ENCODE measurements at places on chromosomes 1 and 21. TPM values are rescaled to one million over a fixed set of nuclear protein-coding genes. Genes with fewer than 3 reads are reported as not detected.
A peak's percentile ranks its signal among the peaks of the same experiment; 100 is the strongest.

PTPRC gene
- 4.4 TPM for total RNA-seq

PCP4 gene
- total RNA-seq, result 2.8 TPM

GJA9 gene
- not detected for total RNA-seq

BATF3 gene
- not detected for total RNA-seq

ETNK2 gene
- 2.5 TPM for total RNA-seq

LAPTM5 gene
- total RNA-seq, result 9.4 TPM

C1QC gene
- 25.6 TPM for total RNA-seq

DNA sequence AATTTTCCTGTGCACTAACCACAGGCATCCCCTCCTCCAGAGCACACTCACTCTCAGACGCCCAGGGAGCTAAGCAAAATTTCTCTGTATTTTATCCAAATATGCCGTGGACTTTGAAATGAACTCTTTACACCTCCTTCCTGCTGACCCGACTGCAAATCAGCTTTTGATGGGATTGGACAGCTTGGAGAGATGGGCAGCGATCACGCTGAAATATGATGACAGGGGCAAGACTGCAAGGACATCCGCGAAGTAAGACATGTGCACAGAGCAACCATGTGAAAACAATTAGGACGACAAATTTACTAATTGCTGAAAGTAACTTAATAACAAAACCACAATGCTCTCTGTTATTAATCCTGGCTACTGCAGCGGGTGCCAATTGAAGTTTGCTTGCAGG, 64.6 kb upstream of the CLDN14 start:
- DNase-seq, result no peak

DNA sequence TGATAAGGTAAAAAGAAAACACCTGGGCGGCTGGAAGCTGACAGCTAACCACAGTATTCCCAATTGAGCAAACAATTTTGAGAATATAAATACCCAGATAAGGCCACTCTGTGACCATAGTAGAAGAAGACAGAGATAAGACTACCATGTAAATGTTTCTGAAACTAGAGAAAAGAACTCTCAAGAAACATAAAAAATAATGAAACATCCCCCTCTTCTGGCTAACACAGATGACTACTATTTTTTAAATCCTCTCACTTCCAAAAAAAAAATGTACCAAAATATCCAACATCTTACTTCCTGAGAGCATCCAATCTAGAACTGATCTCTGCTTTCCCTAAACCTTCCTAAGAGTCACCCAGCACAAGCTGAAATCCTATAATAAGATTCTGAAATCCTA, 125.9 kb downstream of the HFM1 start:
- no peak for DNase-seq

GRCh38 chr1:71831646-71832045, 450.7 kb downstream of the NEGR1 start:
- no peak for DNase-seq

DNA sequence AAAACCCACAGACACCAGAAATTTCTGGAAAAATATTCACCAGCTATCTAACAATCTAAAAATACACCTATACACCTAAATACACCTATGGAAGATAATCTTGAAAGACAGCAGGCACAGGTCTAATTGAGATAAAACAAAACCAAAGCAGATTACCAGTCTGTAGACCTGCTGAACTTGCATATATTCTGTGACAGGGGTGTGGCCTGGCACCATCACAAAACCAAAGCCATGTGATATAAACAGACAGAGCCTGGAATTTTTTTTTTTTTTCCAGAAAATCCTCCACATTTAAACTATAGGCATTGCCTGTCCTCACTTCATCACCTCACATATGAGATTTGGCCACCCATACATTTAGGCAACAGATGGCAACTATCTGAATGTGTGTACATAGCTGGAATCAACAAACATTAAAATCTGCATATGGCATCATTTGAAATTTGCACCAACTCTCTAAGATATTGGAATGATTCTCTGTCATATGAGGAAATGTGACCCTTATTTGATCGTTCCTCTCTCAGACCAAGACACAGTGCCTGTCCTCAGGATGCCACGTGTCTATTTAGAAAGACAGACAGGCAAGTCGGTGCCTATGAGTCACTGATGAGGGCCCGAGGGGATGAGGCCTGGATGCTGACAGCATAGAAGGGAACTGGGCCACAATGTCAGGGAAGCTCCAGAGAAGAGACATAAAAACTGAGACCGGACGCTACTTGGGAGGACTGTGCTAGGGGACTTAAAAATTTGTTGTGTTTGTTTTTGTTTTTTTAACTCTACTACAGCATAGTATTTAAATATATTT, 32.6 kb downstream of the NMNAT2 start:
- DNase-seq, result no peak

- peak; percentile 75 for DNase-seq
These were observed 2.4 kb upstream of the IBA57 start for GRCh38 chr1:228163007-228163753.

- no peak for DNase-seq
These were observed 15.3 kb upstream of the PYHIN1 start for GRCh38 chr1:158916085-158916484.

- no peak for DNase-seq
These were observed 13.2 kb downstream of the KRTAP26-1 start for GRCh38 chr21:30306884-30307283.

- DNase-seq, result no peak
These were observed 61.5 kb downstream of the CD58 start for GRCh38 chr1:116508984-116509980.

DNA sequence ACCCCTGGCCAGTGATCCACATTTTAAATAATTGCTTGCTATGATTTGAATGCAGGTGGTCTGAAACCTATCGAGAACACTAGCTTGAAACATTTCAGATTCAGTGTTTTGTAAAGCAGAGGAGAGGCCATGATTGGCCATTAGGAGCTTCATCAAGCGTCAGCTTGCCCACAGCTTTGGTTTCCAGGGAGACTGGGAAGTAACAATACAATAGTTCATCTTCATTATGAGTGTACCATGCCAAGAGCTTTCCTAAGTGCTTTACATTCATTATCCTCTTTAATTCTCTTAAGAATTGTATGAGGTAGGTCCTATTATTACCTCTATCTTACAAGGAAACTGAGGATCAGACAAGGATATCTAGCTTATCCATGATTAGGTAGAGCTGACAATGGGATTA, 27.7 kb upstream of the ATP5PO start:
- no peak for DNase-seq

DNA sequence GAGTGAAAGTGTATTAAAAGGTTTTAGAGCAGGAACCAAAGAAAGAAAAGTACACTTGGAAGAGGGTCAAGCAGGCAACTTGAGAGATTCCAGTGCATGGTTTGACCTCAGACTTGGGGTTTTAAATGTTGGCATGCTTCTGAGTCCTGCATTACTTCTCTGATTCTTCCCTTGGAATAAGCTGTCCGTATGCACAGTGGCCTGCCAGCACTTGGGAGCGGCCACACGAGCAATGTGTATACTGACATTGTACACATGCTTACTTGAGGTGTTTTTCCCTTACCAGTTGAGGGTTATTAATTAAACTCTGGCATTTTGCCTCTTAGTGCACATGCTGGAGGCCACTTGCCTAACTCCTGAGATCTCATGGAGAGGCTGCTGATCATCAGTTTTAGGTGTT, 786.6 kb upstream of the RGS18 start:
- no peak for DNase-seq

DNA sequence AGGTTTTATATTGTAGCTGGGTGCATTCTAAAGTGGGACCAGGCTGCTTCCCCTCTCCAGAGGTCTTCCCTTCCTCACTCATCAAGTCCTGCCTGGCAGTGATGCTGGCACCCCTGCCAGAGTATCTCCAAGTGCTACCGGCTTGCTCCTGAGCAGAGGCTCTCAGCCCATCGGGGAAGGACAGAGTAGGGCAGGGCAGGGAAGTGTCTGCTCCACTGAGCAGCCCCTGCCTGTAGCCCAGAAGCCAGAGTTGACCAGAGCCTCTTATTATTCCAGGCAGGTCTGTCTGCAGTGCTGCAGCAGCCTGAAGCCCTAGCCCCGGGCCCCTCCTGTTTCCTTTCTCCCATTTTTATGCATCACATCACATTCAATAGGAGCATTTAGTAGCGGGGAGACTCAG, 51.1 kb downstream of the ATP2B4 start:
- DNase-seq, result no peak

- DNase-seq, result no peak
These were observed 157.9 kb upstream of the CHRM3 start for GRCh38 chr1:239228451-239228850.

- no peak for DNase-seq
These were observed 486.7 kb downstream of the OMA1 start for GRCh38 chr1:58059789-58060188.

GRCh38 chr1:30192969-30193630, 530.3 kb downstream of the MATN1 start:
- no peak for DNase-seq

DNA sequence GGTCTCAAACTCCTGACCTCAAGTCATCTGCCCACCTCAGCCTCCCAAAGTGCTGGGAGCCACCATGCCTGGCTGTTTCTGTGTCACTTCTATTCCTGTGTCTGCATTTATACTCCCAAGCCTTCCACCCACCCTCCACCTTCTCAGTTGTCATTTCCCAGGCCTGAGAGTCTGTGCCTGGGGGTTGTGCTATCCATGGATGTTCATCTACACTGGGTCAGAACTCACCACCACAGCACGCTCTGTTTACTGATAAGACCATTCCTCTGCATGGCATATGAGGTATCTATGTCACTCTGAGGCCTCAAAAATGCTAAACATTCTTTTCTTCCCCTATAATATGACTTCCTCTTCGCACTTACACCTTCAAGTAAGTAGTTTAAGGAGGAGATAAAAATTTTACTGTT, 6.1 kb downstream of the NENF start:
- DNase-seq, result no peak

GRCh38 chr1:44932151-44932550, 54.2 kb downstream of the EIF2B3 start:
- no peak for DNase-seq

- DNase-seq, result no peak
These were observed 346.7 kb downstream of the USP25 start for GRCh38 chr21:16076465-16076864.

GRCh38 chr1:172142324-172142723, 278.2 kb upstream of the C1orf105 start:
- no peak for DNase-seq

DNA sequence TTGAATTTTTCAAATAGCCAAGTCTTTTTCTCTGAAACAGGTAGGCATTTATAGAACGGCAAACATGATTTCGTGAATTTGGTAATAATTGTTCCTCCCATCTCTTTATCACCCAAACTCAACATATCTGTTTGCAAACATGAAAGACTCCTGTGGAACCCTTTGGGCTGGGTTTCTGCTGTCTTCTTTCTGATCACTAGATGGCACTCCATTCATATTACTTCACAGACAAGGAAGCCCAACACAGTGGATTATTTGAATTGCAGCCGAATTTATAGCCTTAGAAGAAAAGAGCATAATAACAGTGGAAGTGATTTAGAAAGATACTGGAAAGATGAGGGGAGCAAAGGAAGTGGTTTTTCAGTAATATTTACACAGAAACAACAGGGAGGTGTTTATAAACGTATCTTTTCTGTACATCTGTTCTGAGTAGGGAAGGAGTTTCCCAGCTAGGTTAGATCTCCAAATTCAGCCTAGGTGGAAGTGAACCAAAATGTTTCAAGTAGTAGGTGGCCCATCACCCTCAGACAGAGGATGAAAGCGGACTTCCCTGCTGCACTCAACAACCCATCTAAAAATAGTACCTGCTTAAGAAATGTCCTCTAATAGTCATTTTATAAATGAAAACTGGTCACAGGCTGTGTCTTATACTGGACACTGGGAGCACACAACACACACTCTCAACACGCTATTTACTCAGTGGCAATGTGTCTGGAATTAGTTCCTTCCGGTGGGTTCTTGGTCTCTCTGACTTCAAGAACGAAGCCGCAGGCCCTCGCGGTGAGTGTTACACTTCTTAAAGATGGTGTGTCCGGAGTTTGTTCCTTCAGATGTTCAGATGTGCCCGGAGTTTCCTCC, 67.6 kb downstream of the MAP3K21 start:
- no peak for DNase-seq

DNA sequence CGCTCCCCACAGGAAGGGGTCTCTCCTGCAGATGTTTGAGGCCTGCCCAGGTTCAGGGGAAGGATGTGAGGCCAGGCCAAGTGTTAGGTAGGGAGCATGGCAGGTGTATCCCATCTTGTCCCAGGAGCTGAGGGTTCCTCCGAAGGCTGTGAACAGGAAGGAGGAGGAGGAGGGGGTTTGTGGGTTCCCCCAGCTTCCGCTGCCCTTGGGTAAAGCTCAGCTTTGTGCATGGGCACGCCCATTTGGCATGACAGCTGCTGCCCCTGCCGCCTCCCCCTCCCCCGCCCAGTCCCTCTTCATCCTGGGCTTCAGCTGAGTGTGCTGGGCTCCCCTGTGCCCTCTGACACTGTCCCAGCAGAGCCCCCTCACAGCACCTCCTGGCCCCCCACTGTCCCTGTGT, 25.5 kb downstream of the TNFRSF8 start:
- DNase-seq, result no peak

DNA sequence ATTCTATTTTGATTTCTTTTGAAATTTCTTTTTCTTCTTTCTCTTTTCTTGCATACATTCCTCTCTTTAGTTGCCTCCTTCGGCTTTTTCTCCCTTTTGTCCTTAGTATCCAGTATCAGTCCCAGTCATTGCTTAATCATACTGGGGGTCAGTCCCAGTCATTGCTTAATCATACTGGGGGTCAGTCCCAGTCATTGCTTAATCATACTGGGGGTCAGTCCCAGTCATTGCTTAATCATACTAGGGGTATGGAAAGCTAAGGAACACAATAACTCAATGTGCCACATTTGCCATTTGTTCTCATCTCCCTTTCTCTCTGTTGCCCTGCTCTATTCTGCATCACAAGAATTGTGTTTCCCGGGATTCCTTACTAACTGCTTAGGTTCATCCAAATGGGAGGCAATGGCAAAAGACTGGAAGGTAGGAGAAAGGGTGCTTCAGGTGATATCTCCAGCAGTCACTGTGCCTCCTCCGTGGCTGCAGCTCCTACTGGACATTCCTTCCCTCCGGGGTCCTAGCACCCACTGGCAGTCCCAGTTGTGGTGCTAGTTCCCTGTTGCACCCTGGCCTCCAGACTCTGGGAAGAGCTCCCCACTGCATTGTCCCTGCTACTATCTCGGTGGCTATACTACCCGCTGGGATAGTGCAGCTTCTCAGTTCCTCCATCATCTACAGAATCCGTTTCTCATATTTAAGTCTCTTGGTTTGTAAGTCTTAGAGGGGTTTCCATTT, 32.6 kb upstream of the LAMC1 start:
- no peak for DNase-seq

DNA sequence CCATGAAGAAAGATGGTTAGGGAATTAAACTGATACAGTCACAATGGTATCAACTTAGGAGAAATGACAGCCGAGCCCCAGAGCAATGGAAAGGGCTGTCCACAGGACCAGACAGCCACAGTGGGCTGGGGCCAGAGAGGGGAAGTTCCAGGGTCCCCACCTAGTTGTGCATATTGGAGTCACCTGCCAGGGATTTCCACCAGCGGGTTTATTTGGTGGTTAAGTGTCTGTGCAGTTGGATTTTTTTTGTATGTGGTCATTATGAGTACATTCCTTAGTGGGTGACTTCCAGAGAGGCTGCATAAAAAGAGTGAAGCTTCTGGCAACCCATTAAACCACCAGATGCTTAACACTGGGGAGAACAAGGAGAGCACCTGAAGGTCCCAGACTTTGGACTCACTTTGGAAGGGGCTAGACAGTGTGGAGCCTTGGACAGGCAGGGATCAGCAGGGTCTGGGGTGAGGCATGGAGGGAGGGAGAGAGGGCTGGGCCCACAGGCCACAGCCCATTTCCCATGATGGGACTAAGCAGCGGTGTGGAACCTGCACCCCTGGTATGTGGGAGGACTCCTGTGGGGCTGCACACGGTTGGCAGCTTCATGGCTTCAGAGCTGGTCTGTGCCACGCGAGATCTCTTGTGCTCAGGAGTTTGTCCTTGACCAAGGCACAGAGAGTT, 7.8 kb upstream of the PTTG1IP start:
- no peak for DNase-seq

Data from heart left ventricle (tissue), 16 donors.